ENCODE measurements at places on chromosomes 13 and 19.

GRCh38 chr19:51546650-51547396 is 15.4 kb upstream of the SIGLEC6 start:
- DNase-seq: peak; percentile 80

GRCh38 chr13:20119960-20120359 is 40.9 kb downstream of the GJA3 start:
- no peak for DNase-seq

GRCh38 chr13:46901721-46902120 is 4.9 kb upstream of the HTR2A start:
- no peak for DNase-seq

GRCh38 chr13:32028711-32029110 is 2.9 kb upstream of the FRY start:
- no peak for DNase-seq

GRCh38 chr19:459724-460511 is 915 bp downstream of the SHC2 start:
- no peak for DNase-seq

- no peak for DNase-seq
Measured at GRCh38 chr13:113589251-113589960, 4.9 kb downstream of the TFDP1 start.

DNA sequence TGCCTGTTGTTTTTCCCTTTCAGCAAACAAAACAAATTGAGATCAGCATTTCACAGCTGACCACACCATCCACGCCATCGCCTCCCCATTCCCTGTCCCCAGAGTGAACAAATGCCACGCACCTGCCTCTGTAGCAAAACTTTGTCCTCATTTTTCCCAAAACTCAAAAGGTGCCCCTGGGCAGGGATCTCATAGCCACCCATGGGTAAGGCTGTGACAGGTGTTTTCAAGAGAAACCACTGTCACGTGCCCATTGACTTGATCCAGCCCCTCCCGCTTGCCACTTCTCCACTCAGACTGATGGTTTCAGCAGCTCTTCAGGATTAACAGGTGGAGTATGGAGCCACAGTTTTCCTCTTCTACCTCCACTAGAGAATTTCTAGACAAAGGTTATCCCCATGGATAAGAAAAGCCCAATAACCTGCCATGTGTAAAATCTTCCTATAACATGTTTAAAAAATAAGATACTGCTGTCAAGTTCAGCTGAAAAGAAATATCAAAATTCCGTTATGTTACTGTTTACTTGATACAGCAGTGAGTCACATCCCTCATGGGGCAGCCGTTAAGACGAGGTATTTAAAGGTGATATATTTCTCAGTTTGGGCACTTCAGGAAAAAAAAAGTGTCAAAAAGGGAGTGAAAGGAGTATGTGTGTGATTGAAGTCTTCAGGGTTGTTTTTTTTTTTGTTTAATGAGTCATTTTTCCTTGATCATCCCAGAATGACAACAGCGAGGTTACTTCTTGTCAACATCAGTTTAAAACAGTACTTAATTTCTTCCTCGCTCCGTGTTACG is 63.5 kb upstream of the GPR183 start:
- DNase-seq: no peak

GRCh38 chr13:73336773-73337172 is 278.0 kb downstream of the KLF5 start:
- no peak for DNase-seq

DNA sequence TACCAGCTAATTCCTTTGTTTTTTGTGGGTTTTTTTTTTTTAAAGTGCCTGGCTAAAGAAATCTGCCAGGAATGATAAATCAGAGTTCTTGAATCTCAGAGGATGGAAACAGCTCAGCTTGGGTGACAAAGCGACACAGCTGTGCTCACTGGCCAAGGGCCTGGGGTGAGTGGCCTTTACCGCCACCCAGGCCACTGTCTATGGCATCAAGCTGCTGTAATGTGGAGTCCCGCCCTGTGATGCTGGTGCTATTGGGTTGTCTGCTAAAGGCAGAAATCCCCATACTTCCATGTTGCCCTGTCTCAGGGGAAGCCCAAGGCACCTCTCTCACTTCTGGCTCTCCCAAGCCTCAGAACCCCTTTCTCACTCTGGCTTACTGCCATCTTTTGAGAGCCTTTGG is 82.6 kb upstream of the FARP1 start:
- no peak for DNase-seq

DNA sequence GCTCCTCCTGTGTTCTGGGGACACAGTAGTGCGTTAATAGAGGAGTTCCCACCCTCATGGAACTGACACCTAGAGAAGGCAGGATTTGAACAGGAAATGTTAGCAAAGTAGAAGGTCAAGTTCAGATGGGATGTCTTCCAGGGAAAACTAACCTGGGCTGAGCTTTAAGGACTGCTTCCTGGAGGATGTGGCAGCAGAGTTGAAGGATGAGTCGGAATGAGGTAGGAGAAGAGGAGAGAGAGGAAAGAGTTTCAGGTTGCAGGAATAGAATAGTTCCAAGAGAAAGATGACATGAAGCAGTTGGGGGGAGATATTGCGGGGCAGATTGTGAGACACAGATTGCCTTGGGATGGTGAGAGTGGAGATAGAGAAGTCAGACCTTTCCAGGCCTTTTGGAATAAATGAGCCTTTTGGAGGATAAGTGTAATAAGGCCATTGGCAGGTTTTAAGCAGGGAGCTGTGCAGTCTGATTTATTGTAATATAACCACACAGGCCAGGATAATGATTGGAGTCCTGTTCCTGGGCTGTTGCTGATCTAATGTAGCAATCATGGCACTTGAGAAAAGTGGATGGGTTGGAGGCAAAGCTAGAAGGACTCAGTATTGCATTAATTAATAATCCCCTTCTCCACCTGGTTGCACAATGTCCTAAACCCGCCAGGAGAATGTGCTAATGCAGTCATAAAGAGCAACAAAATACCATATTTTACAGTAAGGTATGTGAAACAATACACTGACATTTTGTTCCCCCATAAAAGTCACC is 205.4 kb downstream of the SHISA2 start:
- DNase-seq: no peak

DNA sequence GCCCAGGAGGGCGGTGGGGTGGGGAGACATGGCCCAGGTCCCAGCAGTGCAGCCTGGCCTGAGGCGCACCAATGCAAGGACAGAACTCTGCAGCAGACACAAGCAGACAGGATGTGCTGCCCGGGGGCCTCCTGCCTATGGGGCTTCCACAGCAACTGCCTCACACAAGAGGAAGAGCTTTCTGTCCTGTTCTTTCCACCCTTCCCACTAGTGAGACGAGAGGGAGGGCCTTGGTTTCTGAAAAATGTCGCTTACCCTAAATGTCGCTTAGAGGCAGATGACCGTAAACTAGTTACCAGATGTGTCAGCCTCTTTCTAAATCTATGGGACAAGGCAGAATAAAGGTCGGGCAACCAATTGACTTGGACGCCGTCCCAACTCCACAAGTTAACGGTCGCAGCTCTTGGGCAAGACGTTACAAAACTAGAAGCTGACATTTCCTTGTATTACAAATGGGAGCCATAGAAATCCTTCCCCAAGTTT is at the start of gene LAIR1:
LAIR1 (minus strand) TSS at position 157 of the 483 bp plus-strand sequence; CDS start at position 30, 127 bp downstream.
- DNase-seq: peak; percentile 94

DNA sequence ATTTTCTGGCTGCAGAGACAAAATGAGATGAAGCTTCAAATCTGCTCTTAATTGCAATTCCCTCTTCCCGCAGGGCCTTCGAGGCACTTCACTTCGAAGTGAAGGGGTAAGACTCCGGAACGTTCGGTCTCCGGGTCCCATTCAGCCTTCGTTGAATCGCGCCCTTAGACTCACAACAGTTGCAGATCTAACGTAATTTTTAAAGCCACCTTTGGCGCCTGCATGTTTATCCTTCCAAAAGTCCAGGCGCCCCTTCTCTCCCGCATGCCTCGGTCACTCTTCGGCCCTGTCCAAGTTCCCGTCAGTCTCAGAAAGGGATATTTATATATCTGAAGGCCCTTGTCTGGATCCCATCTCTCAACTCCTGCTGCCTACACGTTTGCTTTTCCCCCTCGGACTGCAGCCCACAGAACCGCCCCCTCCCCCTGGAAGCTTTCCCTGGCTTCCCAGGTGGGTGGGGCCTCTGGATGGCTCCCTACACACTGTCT is 915 bp upstream of the KCTD12 start:
- no peak for DNase-seq

GRCh38 chr13:49446473-49446872 is 2.4 kb downstream of the SETDB2 start:
- DNase-seq: no peak

DNA sequence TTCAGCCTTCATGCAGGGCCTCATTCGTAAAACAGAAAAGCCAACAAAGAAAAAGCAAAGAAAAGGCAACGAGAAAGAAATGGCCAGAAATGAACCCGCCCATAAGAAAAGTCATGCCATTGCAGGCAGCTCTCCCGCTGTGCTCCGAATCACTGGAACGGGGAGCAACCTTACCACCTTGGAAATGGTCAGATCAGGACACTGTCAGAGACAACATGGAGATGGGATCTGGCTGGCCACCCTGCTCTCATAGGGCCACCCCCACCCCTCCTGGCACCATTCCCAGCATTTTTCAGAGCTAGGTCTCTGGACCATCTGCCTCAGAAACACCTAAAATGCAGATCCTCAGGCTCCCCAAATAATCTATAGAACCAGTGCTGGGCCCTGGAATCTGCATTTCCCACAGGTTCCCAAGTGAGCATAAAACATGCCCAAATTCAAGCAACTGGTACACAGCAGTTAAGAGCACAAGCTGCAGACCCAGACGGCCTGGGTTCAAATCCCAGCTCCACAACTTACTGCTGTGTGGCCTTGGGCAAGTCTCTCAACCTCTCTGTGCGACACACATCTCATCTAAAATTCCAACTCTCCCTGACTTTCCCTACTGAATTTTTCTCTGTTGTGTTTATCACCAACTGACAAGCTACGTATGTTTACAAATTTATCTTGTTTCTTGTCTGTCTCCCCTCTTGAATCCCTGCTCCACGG is 151.6 kb downstream of the IER2 start:
- no peak for DNase-seq

GRCh38 chr19:5321851-5322681 is 18.5 kb downstream of the PTPRS start:
- peak; percentile 72 for DNase-seq

- no peak for DNase-seq
Measured at GRCh38 chr13:97223711-97224541, 1.8 kb downstream of the MBNL2 start.
